Uterus (tissue), 4 donors: ENCODE measurements at places on chromosomes 2 and 18.

DNA sequence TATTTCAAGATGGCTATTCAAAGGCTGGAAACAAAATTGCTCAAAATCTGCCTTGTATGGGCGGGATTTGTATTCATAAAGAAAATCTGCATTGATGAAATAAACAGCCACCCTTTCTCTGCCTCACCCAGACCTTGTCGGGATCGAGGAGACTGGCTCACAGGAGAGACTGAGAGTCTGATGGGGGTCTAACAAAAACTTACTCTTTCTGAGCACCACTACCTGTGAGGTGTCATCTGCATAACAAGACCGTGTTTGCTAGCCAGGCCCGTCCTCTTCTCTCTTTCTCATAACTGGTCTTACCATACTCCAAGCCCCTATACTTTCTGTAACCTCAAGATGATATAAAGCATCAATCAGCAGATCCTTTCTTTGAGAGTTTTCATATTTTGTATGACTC lies 115.6 kb downstream of the INO80D start:
- DNase-seq: no peak

DNA sequence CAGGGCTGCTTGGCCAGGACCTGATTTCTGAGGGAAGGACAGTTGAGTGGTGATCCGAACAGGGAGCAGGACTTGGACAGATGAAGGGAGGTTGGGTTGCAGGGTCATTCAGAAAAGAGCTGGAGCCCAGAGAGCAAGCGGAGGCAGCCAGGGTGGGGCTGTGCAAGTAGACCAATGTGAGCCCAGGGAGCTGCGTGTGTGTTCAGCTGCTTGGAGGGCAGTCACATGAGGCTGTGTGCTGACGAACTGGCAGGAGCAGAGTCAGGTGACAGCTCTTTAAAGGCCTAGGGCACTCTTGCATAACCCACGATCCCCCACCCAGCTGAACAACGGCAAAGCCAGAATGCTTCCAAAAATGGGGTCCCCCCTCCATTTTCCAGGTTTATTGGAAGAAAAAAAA lies 4.6 kb upstream of the MLPH start:
- DNase-seq: peak; percentile 81

- peak; percentile 47 for DNase-seq
These were observed 683 bp downstream of the STK39 start for GRCh38 chr2:168246483-168247340.

DNA sequence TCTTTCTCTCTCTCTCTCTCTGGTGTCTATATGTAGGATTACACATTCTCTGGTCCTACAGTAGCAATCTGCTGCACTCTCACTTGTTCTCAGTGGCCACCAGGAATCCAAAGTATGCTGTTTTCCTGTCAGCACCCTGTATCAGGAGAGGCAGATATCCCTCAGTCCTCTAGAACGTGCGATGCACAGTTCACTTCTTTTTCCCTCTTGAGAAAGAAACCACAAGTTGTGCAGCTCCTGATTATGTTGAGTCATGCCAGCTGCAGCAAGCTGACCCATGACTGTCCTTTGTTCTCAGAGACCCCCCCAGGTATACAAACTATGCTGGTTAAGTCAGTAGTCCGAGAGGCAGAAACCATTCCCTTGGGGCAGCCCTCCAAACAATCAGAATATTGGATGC lies 54.6 kb downstream of the LANCL1 start:
- no peak for DNase-seq

DNA sequence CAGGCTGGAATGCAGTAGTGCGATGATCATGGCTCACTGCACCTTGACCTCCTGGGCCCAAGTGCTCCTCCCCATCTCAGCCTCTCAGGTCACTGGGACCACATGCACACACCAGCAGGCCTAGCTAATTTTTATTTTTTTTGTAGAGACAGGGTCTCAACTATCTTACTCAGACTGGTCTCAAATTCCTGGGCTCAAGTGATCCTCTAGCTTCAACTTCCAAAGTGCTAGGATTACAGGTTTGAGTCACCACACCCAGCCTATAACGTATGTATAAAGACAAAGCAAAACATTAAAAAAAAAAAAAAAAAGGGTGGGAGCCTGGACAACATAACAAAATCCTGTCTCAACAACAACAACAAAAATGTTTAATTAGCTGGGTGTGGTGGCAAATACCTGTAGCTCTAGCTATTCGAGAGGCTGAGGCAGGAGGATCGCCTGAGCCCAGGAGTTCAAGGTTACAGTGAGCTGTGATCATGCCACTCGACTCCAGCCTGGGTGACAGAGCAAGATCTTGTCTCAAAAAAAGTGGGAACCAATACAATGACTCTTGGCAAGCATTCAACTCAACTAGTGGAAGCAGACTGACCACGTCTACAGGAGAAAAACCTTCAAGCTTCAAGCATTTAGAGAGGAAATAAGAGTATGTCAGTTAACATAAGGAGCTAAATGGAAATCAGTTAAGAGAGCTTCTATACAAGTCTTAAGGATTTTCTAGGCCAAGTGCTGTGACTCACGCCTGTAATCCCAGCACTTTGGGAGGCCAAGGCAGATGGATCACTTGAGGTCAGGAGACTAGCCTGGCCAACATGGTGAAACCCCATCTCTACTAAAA lies 2.6 kb downstream of the GTF3C2 start:
- DNase-seq: no peak

GRCh38 chr18:44680273-44681075 lies at the start of gene SETBP1:
SETBP1 (plus strand) TSS chr18:44680888; CDS start chr18:44701347, 20,459 bp downstream.
- peak; percentile 87 for DNase-seq

GRCh38 chr2:12289120-12289802 lies 427.5 kb upstream of the TRIB2 start:
- DNase-seq: no peak

DNA sequence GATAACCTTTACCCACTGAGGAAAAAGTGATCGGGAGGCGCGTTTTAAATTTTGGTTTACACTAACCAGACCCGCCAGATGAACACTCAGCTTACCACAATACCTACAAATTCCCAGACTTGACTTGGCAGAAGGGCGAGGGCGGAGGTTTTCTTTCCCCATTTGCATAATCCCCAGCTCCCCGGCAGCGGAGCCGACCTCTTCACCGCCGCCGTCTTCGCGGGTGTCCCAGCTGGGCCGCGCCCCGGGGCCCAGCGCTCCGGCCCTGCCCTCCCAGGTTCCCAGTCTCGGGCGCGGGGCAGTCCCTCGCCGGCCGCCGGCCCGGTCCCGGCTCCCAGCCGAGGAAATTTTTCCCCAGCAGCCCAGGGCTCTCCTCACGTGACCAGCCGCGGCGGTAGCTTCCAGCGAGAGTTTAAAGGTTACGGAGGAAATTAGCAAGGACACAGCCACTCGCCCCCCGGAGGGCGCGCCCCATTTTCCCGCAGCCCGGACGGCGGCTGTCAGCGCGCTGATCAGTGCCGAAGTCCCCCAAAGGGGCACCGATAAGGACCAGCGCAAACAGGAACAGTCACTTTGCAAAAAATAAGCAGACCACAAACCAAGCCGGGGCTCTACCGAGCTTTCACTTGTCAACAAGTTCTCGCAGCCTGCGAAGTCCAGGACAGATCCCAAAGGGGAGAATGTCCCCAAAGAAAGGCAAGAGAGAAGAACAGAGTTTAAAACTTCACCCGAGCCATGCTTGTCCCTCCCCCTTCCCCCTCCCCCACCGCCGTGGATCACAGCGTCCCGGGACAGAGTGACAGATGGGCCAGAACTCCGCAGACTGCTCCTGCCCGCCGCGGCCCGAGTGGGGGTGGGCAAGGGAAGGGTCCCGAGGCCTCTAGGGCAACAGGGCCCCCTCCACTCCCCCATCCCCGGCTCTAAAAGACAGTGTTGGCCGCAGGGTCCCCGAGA lies 1.3 kb upstream of the PRKCE start:
- peak; percentile 74 for DNase-seq

- DNase-seq: no peak
These were observed 95.6 kb upstream of the ITGB6 start for GRCh38 chr2:160295519-160296207.

DNA sequence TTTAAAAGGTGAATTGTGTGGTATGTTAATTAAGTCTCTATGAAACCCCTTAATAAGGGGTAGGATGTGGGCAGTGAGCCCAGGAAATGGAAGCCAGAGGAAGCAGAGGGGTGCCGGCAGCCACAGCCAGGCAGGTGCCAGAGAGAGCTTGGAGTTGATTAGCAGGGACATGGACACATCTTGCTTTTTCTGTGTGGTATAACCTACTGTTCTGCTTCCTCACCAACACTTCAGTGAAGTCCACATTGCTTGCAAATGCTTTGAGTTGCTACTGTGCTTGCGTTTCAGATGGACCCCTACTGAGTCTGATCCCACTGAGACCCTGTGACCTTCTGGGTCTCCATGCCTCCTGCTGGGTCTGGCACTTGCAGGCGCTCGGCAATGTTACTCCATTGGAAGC lies 30.3 kb upstream of the ARHGEF4 start:
- DNase-seq: no peak

GRCh38 chr18:48229552-48229981 lies 179.6 kb downstream of the ZBTB7C start:
- DNase-seq: no peak

GRCh38 chr18:29154758-29155725 lies 978.1 kb upstream of the CDH2 start:
- no peak for DNase-seq

DNA sequence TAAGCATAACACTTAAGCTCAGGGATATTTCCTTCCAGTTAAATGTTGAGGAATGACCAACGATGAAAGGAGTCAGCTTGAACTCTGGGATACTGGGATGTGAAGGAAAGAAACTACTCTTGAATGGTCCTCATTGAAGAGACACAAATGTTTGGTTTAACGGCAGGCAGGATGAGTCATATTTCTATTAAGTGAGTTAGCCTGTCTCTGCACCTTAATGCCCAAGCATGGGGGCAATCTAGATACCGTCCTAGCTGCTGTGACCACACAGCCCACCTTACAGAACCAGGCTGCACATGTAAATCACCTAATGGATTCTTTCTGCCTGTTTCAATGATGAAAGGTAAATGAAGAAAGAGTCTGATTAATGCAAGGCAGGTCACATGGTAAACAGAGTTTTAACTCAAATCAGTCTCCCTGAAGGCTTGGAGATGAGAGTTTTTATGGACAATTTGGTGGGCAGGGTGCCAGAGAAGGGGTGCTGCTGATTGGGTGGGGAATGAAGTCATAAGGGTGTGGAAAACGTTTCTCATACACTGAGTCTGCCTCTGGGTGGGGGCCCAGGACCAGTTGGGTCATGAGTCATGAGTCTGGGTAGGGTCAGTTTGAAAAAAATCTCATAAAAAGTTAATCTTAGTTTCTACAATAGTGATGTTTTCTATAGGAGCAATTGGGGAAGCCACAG lies 144.6 kb upstream of the MMADHC start:
- DNase-seq: no peak

DNA sequence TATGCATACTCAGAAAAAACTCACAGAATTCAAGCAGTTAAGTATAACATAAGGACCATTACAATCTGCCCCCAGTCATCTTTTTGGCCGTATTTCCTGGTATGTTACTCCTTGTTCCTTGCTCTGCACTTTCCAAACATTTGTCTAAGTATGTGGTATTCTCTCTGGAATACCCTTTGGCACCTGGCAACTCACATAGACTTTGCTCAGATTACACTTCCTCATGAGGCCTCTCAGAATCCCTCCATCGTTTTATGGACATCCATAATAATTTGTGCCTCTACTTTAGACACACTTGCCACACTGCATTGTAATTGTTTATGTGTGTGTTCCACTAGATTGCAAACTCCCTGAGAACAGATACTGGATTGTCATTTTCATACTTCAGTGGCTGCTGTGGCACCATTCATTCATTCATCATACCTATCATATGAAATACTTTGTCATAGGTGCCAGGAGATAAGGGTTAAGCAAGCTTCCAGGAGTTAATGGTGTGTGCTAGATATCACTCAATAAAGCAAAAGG lies 84.0 kb downstream of the HIBCH start:
- no peak for DNase-seq

- DNase-seq: no peak
These were observed 83.8 kb downstream of the FAM117B start for GRCh38 chr2:202718614-202719013.

DNA sequence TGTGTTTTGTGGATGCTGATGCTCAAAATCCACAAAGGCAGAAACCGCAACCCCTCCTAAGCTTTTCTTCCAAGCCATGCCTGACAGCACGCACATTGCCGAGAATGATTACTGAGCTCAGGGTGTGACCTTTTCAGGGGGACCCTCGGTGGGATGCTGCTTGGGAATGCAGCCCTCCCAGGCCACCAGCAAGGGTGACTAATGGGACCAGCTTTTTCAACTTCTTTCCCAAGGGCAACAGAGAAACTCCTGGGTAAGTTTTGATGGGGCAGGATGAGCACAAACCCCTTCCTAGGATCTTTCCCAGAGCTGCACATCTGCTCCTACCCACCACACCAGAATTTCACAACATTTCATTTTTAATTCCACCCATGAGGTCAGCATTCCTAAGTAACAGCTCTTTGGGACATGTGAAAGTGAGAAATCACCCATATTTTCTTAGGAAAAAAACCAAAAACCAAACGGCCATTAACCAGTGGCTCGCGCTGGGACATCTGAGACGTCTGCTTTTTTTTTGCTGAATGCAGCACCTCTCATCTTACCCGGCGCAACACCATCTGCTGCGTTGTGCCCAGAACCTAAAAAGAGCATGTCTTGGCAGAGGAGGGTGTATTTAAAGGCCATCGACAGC lies 119.0 kb downstream of the ARL4C start:
- no peak for DNase-seq

DNA sequence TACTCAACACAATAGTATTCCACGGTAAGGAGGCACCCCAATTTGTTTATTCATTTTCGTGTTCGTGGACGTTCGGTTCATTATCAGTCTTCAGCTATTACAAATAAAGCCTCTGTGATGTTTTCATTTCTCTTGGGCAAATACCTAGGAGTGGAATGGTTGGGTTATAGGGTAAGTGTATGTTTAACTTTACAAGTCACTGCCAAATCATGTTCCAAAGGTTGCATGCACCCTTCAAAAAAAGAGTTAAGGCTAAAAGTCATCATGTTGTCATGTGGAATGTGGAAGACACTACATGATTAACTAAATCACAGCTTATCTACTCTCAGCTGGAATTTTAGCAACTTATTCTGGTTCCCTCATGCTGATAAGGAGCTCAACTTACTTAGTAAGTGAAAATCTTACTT lies 15.8 kb downstream of the INO80C start:
- DNase-seq: no peak

GRCh38 chr2:124437811-124438210 lies 412.7 kb downstream of the CNTNAP5 start:
- DNase-seq: no peak

- DNase-seq: no peak
These were observed 74.2 kb upstream of the GALNT3 start for GRCh38 chr2:165868211-165868610.

DNA sequence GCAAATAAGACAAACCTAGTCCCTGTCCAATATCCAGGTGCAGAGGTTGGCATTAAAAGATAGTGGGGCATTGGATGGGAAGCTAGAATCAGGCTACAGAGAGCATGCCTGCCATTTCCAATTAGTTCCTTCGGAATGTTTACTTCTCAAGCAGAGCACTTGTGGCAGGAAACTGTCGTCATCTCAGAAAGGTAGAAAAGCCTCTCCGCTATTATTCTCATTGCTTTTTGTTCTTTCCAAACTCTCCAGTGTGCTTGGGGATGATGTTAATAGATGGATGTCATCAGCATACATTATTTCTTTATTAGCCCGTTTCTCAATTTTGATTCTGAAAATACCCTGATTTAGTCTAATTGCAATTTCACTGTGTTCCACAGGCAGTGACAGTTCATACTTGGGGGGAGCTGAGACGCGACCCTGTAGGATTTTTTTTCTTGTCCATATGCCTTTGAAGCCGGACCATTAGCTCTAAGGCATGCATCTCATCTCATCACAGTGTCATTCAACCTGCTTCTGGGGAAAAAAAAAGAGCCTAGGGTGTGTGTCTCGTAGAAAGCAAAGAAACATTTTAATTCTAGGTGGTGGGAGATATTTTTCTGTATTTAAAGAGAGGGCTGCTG lies 7.7 kb downstream of the ASB18 start:
- DNase-seq: no peak
